Frontal cortex (tissue), 4 donors: ENCODE measurements at places on chromosomes 13 and 19. TPM values are rescaled to one million over a fixed set of nuclear protein-coding genes. Genes with fewer than 3 reads are reported as not detected.

DNA sequence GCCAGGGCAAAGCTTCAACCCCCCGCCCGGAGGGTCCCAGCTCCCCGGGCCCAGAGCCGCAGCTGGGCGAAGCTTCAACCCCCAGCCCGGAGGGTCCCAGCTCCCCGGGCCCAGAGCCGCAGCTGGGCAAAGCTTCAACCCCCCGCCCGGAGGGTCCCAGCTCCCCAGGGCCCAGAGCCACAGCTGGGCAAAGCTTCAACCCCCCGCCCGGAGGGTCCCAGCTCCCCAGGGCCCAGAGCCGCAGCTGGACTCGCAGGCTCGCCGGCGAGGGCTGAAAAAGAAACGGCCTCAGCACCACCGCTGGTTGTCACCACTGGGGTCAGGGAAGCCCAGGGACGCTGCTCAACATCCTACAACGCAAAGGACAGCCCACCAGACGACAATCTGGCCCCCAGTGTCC is 5.2 kb downstream of the REXO1 start:
- DNase-seq = no peak

DNA sequence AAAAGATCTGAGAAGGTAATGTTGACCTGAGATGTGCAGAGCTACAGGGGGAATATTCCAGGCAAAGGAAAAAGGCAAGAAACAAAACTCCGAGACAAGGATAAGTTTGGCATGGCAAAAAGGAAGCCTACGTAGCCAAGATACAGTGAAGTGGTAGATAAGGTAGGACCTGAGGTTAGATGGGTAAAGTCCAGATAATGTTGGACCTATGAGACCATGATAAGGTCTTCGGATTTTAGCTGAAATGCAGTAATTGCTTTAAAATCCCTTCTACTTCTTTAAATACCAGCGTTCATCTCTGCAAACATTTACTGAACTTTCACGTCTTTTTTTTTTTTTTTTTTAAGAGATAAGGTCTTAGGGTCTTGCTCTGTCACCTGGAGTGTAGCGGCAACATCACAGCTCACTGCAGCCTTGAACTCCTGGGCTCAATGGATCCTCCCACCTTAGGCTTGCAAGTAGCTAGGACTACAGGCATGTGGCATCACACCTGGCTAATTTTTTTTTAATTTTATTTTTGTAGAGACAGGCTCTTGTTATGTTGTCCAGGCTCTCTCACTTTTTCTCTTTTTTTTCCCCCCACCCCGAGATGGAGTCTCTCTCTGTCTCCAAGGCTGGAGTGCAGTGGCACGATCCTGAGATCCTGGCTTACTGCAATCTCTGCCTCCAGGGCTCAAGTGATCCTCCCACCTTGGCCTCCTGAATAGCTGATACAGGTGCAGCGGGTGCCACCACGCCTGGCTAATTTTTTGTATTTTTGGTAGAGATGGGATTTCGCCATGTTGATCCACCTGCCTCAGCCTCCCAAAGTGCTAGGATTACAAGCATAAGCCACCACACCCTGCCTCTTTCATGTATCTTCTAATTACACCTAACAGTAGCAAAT is 4.2 kb upstream of the WBP4 start:
- DNase-seq = no peak

DNA sequence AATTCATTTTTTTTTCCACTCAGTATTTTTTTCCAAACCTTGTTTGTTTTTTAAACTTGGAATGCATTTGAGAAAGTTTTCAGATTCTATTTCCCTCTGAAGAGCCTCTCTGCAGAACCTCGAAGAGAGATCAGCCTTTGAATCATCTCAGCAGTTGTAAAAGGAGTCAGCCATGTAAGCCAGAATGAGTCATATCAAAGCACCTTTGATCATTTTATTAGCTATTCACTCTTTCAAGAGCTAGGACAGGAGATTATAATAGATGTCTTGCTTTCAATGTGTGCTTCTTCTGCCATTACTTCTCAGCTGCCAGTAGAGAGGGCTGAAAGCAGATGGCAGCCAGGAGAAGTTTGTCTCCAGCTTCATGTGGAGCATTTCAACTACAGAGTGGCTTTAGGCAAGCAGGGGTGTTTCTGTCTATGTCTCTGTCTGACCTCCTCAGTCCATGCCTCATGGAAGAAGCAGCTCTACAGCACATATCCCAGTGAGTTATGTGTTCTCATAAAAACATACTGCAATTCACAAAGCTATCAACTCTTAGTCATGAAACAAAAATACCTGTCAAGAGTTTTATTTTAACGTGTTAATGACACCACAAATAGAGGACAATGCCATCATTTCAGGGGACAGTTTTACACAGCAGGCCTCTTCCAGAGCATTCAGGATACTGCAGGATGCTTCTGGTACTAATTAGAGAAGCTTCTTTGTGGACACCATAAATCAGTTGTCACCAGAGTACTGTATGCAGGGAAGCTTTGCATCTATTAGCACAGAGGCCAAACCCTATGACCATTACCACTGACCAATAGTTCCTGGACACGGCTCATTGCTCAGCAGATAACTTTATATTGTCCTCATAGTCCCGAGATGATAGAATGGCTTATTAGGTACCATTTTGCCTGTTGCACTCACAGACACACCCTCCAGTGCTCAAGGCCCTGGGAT is 94.3 kb downstream of the NHLRC3 start:
- DNase-seq = no peak

GRCh38 chr13:80787604-80788003 is 446.7 kb upstream of the SPRY2 start:
- no peak for DNase-seq

- DNase-seq = no peak
Observed at GRCh38 chr19:39070888-39071287, 13.3 kb upstream of the ACP7 start.

- DNase-seq = no peak
Observed at GRCh38 chr19:14072535-14073260, at the start of gene MISP3. Gene MISP3 (plus strand): TSS chr19:14072786. CDS start chr19:14073310, 524 bp downstream.

DNA sequence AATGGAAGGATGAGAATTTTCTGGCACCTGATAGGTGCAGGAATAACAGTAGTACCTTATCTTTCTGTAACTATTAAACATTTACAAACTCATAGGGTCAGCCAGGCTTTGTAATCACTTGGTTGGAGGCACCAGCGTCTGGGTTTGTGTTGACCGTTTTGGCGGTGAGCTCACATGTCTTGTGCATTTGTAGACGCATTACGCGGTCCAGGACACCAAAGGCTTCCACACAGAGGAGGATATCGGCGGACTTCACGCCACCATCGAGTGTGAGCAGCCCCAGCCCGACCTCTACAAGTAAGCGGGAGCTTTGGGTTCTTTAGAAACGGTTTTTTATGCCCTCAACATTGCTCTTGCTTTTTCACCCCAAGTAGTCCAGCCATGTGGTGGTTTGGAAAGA is 129.3 kb downstream of the ATP11A start:
- DNase-seq = no peak

GRCh38 chr13:51717786-51718398 is 86.1 kb downstream of the DHRS12 start:
- DNase-seq = no peak

DNA sequence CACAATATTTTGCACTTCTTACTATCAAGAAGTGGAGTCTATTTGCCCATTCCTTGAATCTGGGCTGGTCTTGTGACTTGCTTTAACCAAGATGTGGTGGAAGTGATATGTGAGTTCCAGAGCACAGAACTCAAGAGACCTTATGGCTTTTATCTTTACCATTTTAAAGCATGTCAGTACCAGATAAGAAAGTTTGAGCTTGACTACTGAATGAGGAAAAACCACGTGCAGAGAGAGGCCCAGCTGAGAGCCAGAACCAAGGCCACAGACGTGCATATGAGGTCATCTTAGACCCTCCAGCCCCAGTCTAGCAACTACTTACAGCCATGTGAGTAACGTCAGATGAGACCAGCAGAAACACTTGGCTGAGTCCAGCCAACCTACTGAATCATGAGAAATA is 6.3 kb upstream of the CDK8 start:
- DNase-seq = no peak

DNA sequence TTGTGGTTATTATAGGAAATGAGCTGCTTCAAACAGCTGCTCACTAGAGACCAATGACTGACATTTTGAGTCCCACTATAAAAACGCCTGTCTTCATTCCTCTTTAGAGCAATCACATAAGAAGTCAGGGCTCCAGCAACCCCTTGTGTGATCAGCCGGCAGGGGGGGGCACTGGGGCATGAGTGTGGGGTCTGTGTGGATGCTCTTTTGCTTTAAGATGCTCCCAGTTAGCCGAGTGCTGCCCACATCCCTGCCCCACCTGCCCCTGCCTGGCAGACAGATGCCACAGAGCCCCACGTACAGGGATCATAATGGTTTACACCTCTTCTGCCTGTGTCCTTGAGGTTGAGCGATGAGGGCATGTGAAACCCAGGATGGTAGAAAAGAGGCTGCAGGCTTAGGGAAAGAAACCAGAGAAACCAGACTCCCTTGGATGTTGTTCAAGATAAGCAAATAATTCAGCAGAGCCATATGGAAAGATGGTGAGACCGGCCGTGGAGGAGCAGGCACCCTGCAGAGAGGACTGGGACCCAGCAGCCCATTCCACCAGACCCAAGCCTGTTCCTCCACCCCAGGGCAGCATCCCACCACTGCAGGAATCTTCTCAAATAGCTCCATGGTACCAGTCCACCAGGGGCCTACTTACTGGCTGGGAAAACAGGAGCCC is 55.4 kb downstream of the CHST8 start:
- no peak for DNase-seq

- no peak for DNase-seq
Observed at GRCh38 chr19:11426656-11427055, 7.5 kb upstream of the RGL3 start.

DNA sequence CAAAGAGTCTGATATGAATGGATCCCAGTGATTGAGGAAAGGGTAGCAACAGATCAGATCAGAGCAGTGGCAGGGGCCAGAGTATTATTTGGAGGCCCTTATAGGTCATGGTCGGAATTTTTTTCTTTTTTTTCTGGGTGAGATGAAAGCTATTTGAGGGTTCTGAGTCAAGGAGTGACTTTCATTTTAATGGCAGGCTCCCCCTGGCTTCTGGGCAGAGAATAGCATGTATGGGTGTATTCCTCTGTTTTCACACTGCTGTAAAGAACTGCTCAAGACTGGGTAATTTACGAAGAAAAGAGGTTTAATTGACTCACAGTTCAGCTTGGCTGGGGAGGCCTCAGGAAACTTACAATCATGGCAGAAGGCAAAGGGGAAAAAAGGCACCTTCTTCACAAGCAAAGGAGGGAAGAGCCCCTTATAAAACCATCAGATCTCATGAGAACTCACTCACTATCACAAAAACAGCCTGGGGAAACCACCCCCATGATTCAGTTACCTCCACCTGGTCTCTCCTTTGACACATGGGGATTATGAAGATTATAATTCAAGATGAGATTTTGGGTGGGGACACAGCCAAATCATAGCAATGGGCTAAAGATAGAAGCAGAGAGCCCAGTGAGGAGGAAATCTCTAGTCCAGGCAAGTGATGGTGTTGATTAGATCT is 3.0 kb upstream of the SLC6A16 start:
- DNase-seq = no peak

DNA sequence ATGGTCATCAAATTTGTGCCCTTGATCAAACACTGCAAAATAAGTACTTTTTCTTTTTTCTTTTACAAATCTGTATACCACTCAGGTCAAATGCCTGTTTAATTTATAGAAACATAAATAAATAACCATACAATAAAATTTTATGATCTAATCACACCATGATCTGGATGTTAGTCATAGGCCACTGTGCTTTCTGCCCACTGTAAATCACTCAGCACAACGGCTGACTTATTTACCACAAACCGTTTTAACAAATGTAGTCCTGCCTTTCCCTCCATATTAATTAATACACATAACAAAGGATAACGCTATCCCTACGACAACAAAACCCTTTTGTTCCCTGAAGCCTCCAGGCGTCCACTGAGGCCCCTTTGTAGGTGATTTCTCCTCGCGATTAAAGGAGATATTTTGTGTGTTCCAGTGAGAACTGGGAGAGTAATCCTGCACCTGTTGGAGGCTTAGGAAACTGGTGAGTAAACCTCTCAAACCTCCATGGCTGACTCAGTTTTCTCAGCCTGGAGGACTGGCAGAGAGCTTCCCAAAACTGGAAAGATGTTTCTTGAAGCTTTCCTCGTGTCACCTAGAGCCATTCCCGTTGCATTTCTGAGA is 477.1 kb upstream of the SGCG start:
- no peak for DNase-seq

GRCh38 chr19:1168572-1169410 is 5.3 kb downstream of the SBNO2 start:
- no peak for DNase-seq

DNA sequence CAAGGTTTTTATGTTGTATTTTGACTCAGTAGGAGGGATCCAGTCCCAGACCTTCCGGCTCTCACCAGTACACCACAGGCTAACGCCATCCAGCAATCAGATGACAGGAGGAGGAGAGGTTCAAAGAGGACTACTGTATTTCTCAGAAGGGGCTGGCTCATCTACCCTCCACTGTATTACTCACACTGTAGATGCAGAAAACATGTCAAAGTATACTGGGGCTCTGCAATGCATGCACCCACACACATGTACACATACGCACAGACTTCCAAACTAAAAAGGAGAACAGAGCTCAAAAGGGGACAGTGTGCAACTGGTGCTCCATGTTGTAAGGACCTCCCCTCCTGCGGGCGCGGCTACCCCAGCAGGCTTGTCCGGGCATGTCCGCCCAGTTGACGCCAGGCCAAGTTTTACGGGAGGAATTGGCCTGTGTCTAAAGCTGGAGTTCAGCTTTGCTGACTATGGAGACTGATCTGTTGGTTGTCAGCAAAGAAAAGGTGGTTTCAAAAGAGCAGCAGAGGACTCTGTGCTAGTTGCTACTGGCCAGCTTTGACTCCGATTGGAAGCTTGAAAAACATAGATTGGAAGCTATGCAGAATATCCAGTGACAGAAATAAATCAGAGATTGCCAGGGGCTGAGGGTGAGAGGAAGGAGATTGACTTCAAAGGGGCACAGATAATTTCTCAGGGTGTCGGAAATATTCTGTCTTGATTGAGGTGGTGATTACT is 314.2 kb downstream of the DLEU7 start:
- no peak for DNase-seq

- DNase-seq = no peak
Observed at GRCh38 chr13:27263438-27263837, 7.2 kb upstream of the RASL11A start.

GRCh38 chr13:113115363-113116205 is 7.0 kb upstream of the F10 start:
- no peak for DNase-seq

Gene C3
- total RNA-seq = 11.4 TPM

Gene ZNF570
- 42.8 TPM for total RNA-seq
